GM23248 (cell line): ENCODE measurements at places on chromosomes 2 and 18. TPM values are rescaled to one million over a fixed set of nuclear protein-coding genes. Genes with fewer than 3 reads are reported as not detected.

GRCh38 chr2:232085826-232086425 lies 124.4 kb downstream of the DIS3L2 start:
- DNase-seq: peak; percentile 5

DNA sequence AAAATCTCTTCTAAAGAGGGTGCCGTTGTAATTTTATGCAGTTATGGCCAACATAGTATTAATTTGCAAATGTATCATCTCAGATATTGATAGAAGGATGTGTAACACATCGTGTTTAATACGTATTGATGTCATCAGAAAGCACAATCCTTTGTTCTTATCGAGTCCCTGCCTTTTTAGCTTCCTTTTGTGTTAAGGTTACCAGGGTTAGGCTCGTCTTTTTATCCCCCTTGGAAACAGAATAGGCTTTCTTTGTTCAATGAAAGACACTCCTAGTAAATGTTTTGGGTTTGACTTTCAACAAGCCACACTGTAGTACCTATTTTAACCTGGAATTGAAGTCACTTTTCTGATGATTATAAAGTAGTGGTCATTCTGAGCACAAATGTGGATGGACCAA lies 136.2 kb downstream of the WDR7 start:
- no peak for DNase-seq

The ASB18 gene
- not detected in 2 replicates for total RNA-seq

The GRHL1 gene
- total RNA-seq: 0.32 and 0.38 TPM in 2 replicates

The HOXD1 gene
- total RNA-seq: 0.13 and 0.43 TPM in 2 replicates

DNA sequence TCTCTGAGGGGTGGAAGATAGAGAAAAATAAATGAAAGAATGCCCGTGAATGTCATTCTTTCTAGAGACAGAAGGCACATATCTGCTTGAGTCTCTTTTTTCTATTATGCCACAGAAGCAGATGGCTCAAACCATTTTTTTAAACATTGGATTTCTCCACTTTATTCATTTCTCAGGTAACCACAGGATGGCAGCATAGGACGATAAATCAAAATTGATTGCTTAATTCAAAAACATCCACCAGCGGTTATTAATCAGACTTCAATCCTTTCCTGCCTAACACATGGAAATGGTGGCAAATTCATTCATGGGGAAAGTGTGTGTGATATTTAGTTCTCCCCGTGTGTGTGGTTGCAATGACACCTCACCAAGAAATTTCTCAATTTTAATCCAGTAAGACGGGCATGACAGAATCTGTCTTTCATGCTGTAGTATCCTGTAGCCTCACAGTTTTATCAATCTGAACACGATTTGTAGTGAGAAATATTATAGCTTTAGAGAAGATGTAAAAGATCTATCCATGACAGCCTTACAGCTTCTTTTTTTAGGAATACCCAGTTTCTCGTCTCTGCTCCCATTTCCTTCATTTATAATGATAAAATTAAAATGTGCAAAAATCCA lies 72.2 kb downstream of the DSC3 start:
- DNase-seq: peak; percentile 40
